WTC11 (cell line): ENCODE measurements at places on chromosomes 1 and 21.

DNA sequence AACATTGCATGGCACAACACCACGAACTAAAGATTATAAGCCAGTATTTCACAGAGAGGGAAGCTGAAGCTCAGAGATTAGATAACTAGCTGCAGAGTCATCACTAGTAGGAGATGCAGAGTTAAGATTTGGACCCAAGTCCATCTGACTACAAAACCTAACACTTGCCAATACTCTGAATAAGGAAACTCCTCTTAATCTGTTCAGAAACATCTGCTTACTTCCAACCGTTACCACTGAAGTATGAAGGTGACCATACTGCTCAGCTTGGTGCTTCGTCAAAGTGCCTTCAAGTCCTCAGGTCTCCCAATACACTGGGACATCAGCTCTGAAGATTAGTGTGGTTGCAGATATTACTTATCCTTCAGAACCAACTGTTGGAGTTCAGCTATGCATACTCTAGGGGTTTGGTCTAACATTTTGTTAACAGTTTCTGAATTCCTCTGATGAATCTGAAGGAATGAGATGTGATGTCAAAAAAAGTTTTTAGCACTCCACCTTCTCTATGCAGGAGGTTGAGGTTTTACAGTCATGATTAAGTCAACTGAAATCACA is 179.6 kb downstream of the TPR start:
- no peak overlapping the region for H3K27ac ChIP-seq
- H3K27me3 ChIP-seq: no peaks in the 10 kb centered on the region
- no peak overlapping the region for H3K4me3 ChIP-seq
- no peaks in the 10 kb centered on the region for H3K36me3 ChIP-seq

GRCh38 chr1:198667807-198668206 is 29.0 kb downstream of the PTPRC start:
- H3K36me3 ChIP-seq: no peaks in the 10 kb centered on the region
- no peak overlapping the region for H3K4me3 ChIP-seq
- H3K27me3 ChIP-seq: no peaks in the 10 kb centered on the region
- DNase-seq: no peak
- H3K4me1 ChIP-seq: peaks cover 16% of the 10 kb centered on the region

DNA sequence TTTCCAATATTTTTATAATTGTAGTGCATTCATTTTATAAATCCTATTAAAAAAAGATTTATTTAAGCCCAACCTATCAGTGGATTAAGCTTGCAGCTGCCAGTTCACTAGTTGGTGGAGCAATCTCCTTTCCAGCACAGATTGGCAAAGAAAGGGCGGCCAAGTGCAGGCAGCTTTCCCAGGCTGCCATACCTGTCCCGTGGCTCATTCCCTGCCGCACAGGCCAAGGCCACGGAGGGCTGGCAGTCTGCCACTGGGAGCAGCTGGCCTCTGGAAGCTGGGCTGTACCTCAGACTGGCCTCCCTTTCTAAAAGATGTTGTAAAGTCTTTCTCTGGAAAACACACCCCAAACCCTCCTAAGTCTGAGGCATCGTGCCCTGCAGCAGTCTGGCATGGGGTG is 74.2 kb downstream of the SIM2 start:
- no peaks in the 10 kb centered on the region for H3K27me3 ChIP-seq
- H3K4me3 ChIP-seq: no peak overlapping the region
- DNase-seq: no peak
- H3K27ac ChIP-seq: no peak overlapping the region
- 0 out of 2 replicates have a peak, but pooled peaks cover 3% of the 10 kb centered on the region for H3K4me1 ChIP-seq
- no peaks in the 10 kb centered on the region for H3K36me3 ChIP-seq

GRCh38 chr1:238119060-238119459 is 228.3 kb upstream of the ZP4 start:
- no peak overlapping the region for H3K4me3 ChIP-seq
- H3K36me3 ChIP-seq: no peaks in the 10 kb centered on the region
- no peak for DNase-seq

DNA sequence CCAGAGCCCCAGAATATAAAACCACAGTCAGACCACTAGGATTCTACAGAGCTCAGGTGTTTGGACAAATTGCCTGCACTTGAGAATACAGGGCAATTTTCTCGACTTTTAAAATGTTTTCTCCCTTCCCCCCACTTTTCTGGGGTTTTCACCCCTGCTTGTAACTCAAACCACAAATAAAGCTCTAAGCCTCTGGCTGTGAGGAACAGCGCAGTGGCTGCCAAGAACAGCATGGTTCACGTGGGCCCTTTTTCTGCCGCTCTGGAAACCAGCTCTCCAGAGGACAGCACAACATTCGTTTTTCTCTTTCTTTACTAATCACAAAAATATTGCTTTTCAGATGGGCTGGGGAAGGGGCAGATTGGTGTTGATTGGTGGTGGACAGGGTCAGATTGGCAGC is 102.2 kb upstream of the JUN start:
- H3K4me1 ChIP-seq: peaks cover 6% of the 10 kb centered on the region
- DNase-seq: no peak
- H3K36me3 ChIP-seq: no peaks in the 10 kb centered on the region
- H3K27ac ChIP-seq: no peak overlapping the region

GRCh38 chr1:22978299-22978698 is 5.6 kb upstream of the LACTBL1 start:
- H3K27ac ChIP-seq: no peak overlapping the region
- no peak overlapping the region for H3K4me3 ChIP-seq
- H3K27me3 ChIP-seq: no peaks in the 10 kb centered on the region; the same call in 1 of the 2 replicates
- H3K36me3 ChIP-seq: no peaks in the 10 kb centered on the region

- no peak for DNase-seq
- H3K27ac ChIP-seq: no peak overlapping the region
- peaks cover 2% of the 10 kb centered on the region; the same call in 1 of the 2 replicates for H3K36me3 ChIP-seq
- H3K4me1 ChIP-seq: peaks cover 24% of the 10 kb centered on the region
These were observed 275.2 kb downstream of the GRIK1 start for GRCh38 chr21:29664615-29665014.

DNA sequence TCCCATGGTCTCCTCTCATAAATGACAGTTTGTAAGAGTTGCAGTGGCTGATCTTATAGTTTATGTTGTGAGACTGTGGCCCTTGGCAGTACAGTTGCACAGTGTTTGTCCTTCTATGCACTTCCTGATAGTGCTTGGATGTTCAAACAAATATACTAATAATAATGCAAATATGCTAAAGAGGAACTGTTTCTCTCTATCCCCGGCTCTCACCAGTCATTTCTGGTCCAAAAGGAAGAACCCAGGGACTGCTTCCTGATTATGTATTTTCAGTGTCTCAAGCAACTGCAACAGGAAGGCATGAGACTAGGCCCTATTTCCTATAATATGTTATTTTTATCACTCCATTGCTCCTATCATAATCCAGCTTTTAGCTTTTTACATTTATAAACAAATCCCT is 17.0 kb upstream of the SUCO start:
- no peak overlapping the region for H3K4me3 ChIP-seq
- no peak overlapping the region for H3K27ac ChIP-seq
- H3K36me3 ChIP-seq: no peaks in the 10 kb centered on the region
- DNase-seq: no peak
- H3K4me1 ChIP-seq: no peaks in the 10 kb centered on the region
- peaks cover 3% of the 10 kb centered on the region; the same call in 1 of the 2 replicates for H3K27me3 ChIP-seq

GRCh38 chr1:113784104-113784779 is 25.0 kb upstream of the PHTF1 start:
- H3K27me3 ChIP-seq: no peaks in the 10 kb centered on the region
- no peak for DNase-seq
- no peak overlapping the region for H3K27ac ChIP-seq
- peaks cover 23% of the 10 kb centered on the region for H3K4me1 ChIP-seq

DNA sequence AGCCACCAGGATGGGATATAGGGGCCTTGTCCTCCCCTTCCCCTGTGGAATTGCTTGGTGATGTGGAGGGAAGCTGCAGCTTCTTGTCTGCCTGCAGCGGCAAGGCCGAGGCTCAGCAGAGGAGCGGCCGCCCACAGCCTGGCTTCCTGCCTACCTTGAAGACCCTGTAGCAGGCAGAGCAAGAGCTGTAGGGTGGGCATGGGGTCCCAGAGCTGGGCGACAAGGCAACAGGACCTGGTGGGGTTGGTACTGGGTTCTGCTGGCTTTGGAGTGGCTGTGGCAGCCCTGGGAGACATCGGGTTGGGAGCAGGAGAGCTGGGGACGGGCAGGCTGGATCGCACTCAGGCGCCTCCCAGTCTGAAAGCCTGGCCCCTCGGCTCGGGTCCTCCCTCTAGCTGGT is 5.7 kb upstream of the GPR153 start:
- H3K4me1 ChIP-seq: peaks cover 6% of the 10 kb centered on the region
- H3K4me3 ChIP-seq: no peak overlapping the region

- peak overlapping the region; percentile 91 for H3K27ac ChIP-seq
- H3K4me1 ChIP-seq: peaks cover 26% of the 10 kb centered on the region
- peaks cover 11% of the 10 kb centered on the region for H3K36me3 ChIP-seq
- DNase-seq: no peak
- H3K4me3 ChIP-seq: no peak overlapping the region
- H3K27me3 ChIP-seq: no peaks in the 10 kb centered on the region
These were observed 4.8 kb downstream of the PHACTR4 start for GRCh38 chr1:28374297-28374696.

DNA sequence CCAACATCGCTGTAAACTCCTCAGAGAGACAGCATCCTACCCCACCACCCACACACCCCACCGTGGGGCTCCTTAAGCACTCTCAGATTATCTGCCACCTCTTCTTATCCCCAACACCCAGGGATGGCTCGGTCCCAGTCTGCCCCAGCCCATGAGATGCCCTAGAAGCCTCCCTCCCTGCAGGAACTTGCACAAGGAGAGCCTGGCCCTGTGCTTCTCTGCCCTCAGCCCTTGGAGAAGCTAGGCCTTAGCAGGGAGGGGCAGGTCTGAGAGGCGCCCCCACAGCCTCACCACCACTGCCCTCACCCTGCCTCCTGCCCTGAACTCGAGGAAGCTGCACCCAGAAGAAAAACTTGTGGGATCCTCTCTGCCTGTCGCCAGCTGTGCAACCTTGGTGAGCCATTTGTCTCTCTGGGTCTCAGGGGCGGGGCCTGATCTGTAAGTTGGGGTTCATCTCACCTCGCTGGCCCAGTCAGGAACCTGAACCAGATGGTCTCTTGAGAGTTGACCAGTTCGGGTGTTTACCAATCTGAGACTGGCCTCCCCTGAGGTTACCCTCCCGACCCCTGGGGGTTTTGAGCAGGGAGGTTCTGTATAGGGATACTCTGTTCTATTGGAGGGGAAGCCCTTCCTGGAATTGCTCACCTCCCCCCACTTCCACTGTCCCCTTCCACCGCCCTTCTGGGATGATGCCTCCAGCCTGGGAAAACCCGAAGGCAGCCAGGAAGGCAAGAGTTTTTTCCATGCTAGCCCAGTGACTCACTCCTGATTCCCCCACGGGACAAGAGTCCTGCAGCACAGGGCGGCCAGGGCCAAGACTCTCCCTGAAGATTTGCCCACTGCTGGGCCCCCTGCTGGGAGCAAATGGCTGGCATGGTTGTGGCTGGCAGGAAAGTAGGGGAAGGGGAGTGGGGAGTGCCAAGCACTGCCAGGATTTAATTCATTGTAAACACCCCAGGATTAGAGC is at the start of gene S100A3:
TSS of gene S100A3 (minus strand) at position 537 of the 967 bp plus-strand sequence. CDS start 773 bp downstream, outside the sequence.
- peaks cover 68% of the 10 kb centered on the region for H3K4me1 ChIP-seq
- H3K27me3 ChIP-seq: no peaks in the 10 kb centered on the region; the same call in 1 of the 2 replicates
- no peaks in the 10 kb centered on the region; the same call in 1 of the 2 replicates for H3K36me3 ChIP-seq
- DNase-seq: no peak
- no peak within 1 kb of the TSS for H3K27ac ChIP-seq

DNA sequence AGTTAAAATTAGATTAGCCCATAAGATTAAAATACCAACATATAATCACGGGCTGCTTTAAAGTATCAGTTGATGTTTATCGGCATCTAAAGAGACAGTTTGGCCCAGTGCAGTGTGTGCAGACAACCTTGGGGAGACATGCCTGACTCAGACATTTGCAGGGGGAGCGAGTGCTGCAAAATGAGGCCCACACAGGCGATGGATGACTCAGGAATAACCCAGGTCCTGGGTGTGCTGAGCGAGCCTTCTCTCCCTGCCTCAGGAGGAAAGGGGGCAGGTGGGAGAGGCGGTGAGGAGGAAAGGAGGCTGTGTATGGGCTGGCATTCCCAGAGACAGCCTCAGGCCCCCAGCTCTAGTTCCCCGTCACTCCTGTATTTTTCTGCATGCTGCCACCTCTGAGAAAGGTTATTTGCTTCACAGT is 9.0 kb downstream of the SLC9A1 start:
- peak overlapping the region; percentile 12 for H3K27ac ChIP-seq
- H3K27me3 ChIP-seq: no peaks in the 10 kb centered on the region
- 0 out of 2 replicates have a peak, but pooled peaks cover 3% of the 10 kb centered on the region for H3K36me3 ChIP-seq
- H3K4me3 ChIP-seq: no peak overlapping the region

- no peak overlapping the region for H3K27ac ChIP-seq
- no peaks in the 10 kb centered on the region for H3K36me3 ChIP-seq
- H3K4me1 ChIP-seq: peaks cover 3% of the 10 kb centered on the region
- H3K4me3 ChIP-seq: no peak overlapping the region
These were observed 19.8 kb upstream of the SARS1 start for GRCh38 chr1:109193653-109194590.

DNA sequence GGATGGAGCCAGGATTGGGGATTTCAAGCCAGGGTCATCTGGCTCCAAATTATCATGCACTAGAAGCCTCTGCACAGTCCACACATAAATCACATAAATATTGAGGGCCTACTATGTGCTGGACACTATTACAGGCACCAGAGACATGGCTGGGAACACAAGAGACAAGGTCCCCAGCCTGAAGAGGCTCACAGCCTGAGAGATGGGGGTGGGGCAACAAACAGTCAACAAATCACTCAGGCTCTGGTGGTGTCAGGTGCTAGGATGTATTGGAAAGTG is 41.6 kb upstream of the LAPTM5 start:
- no peak overlapping the region for H3K27ac ChIP-seq
- H3K36me3 ChIP-seq: no peaks in the 10 kb centered on the region
- H3K4me1 ChIP-seq: peaks cover 14% of the 10 kb centered on the region

- no peak for DNase-seq
- no peak overlapping the region for H3K4me3 ChIP-seq
- H3K4me1 ChIP-seq: peaks cover 33% of the 10 kb centered on the region
- peak overlapping the region; percentile 66 for H3K27ac ChIP-seq
- no peaks in the 10 kb centered on the region; the same call in 1 of the 2 replicates for H3K27me3 ChIP-seq
- H3K36me3 ChIP-seq: no peaks in the 10 kb centered on the region
These were observed 3.3 kb downstream of the RIMS3 start for GRCh38 chr1:40662151-40662550.

GRCh38 chr1:223492044-223492443 is 98.8 kb downstream of the CCDC185 start:
- H3K36me3 ChIP-seq: no peaks in the 10 kb centered on the region
- no peaks in the 10 kb centered on the region for H3K27me3 ChIP-seq
- H3K4me1 ChIP-seq: peaks cover 13% of the 10 kb centered on the region
- no peak for DNase-seq
- H3K27ac ChIP-seq: no peak overlapping the region

- H3K36me3 ChIP-seq: no peaks in the 10 kb centered on the region
- H3K27ac ChIP-seq: peak overlapping the region; percentile 85
- DNase-seq: no peak
- H3K4me3 ChIP-seq: peak overlapping the region; percentile 90
These were observed 46.7 kb downstream of the H3-3A start for GRCh38 chr1:226108935-226109828.

GRCh38 chr1:235161685-235162327 is 756 bp upstream of the RBM34 start:
- peaks cover 7% of the 10 kb centered on the region for H3K36me3 ChIP-seq
- peak overlapping the region; percentile 94 for H3K4me3 ChIP-seq
- DNase-seq: no peak
- H3K4me1 ChIP-seq: peaks cover 12% of the 10 kb centered on the region
- peak overlapping the region; percentile 97 for H3K27ac ChIP-seq
- no peaks in the 10 kb centered on the region for H3K27me3 ChIP-seq

GRCh38 chr1:11417162-11417561 is 61.8 kb upstream of the DISP3 start:
- H3K4me1 ChIP-seq: peaks cover 33% of the 10 kb centered on the region
- H3K27me3 ChIP-seq: peaks cover 7% of the 10 kb centered on the region
- peak overlapping the region; percentile 85 for H3K27ac ChIP-seq
- H3K4me3 ChIP-seq: no peak overlapping the region

- peak; percentile 20 for DNase-seq
- no peaks in the 10 kb centered on the region for H3K36me3 ChIP-seq
- H3K27ac ChIP-seq: peak overlapping the region; percentile 42
- H3K4me3 ChIP-seq: no peak overlapping the region
These were observed 185.1 kb upstream of the CAMK1G start for GRCh38 chr1:209398313-209398991.
